ENCODE measurements at places on chromosomes 6 and 20.

DNA sequence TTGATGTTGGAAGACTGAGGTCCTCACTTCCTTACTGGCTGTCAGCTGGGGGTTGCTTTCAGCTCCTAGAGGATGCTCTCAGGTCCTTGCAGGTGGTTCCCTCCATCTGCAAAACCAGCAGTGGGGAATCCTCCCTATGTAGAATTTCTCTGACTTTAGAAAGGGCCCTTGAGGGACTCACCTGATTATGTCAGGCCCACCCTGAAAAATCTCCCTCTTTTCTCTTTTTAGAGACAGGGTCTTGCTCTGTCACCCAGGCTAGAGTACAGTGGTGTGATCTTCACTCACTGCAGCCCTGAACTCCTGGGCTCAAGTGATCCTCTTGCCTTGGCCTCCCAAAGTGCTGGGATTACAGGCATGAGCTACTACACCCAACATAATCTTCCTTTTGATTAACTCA, 102.9 kb upstream of the MCHR2 start:
- DNase-seq: no peak

DNA sequence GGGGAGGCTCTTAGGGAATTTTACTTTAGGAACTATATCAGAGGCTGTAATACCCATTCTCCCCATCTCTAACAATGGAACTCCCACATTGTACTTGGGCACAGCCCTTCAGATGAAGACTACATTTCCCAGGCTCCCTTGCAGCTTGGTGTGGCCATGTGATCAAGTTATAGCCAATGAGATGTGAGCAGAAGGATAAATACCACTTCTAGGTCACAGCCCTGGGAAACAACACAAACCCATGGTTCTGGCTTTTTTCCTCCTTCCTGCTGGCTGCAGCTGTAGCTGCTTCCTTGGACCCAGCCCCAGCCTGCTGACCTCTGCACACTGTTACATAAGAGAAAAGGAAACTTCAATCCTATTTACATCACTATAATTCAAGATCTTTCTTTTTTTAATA, 445.9 kb upstream of the JARID2 start:
- DNase-seq: no peak

GRCh38 chr20:25355011-25355595, 35.5 kb downstream of the ABHD12 start:
- DNase-seq: no peak

DNA sequence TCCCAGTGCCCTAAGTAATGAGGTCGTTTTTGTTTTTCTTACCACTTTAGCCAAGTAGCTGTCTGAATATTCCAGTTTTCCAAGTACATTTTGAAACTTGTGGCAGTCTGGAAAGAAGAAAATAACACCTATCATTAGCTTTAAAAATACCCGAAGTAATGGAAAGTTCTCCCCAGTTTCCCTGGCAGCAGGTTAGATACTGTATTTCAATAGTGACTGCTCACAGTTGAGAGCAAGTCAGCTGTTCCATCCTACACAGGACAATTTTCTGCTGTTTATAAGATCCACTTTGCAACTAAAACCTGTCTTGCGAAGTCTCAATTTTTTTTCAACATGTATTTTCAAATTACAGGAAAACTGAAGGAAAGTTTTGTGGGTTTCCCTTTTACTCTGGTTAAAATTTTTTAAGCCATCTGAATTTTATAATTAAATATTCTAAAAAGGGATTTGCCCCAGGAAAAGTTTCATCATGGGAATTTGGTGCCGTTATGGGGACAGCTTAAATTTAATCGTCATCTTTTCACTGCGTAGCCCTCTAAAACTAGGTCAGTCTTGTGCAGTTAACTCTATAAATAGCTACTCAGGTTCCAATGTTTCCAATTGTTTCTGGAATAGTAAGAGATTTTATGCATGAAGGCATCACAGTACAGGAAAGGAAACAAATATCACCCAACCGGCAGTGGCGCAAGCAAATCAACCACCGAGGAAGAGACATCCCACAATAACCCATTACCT, 96.9 kb downstream of the MBOAT1 start:
- no peak for DNase-seq

- no peak for DNase-seq
Observed at GRCh38 chr6:160455081-160455480, 106.9 kb downstream of the SLC22A3 start.

DNA sequence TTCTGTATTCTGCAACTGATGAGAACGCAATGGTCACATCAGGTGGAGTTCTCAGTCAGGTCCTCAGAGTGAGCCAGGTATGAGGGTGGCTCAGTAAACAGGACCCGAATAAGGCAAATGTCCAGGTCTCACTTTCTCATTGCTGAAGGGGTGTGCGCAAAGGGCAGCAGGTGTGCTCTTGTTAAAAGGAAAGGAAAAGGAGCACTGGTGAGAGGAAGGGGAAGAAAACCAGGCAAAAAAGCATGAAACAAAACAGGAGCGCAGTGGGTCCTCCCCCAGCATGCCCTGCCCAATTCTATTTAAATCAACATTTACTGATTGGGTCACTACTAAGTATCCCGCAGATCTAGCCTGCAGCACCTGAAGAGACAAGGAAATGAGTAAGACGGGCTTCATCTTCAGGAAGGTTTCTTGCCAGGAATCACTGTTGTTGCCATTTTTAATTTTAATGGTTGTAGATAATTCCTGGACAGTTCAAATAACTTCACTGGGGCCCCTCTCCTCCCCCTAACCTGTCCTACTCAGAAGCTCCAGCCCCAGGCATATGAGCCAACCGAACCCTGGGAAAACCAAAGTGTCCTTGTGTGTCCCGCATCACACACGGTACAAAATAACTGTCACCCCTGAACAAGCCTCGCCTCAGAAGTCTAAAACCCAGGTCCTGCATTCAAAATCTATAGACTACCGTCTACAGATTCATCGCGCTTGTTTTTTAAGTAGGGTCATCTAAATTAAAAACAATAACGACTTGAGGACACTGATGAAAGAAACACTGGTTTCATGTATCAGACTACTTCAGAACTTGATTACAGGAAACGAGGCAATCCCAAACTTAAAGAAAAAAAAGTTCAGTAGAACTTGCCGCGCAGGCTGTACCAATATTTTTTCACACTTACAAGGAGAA, 980 bp downstream of the MBOAT1 start:
- peak; percentile 46 for DNase-seq

GRCh38 chr6:53984581-53984980, 126.7 kb upstream of the MLIP start:
- no peak for DNase-seq

DNA sequence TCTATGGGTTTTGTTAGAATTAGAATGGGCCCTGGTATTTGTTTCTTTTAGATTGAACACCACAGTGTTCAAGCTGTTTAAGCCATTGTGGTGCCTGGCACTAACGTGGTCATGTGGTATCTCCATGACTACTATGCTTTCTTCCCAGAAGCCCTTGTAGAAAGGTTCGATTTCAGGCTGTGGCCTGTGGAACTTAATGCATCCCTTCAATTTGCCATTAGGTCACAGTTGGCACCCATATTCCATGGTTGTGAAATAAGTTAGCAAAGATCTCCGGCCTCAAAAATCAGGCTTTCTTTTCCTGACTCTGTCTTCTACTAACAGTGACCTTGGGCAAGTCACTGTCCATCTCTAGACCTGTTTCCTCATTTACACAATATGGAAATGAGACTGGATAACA, 31.3 kb upstream of the AAR2 start:
- no peak for DNase-seq

- DNase-seq: no peak
Observed at GRCh38 chr6:45566882-45567281, 189.1 kb upstream of the SUPT3H start.

GRCh38 chr20:58173930-58174707, 54.3 kb downstream of the ANKRD60 start:
- no peak for DNase-seq

- no peak for DNase-seq
Observed at GRCh38 chr6:167588920-167589614, 237.6 kb upstream of the AFDN start.

GRCh38 chr20:46226602-46227001, 81.7 kb downstream of the CDH22 start:
- no peak for DNase-seq

DNA sequence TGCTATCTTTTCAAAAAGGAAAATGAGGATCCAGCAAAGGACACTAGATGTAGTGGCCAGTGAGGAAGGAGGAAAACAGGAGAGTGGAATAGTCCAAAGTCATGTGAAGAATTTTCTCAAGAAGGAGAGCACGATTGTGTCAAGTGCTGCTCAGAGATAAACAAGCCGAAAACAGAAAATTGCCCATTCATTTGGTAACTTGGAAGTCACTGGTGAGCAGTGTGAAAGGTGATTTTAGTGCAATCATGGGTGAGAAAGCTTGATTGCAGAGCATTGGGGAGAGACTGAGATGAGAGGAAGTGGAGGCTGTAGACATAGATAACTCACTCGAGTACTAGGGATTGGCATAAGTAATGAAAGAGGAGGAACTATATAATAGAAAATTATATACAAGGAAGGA, 26.0 kb upstream of the PRDM1 start:
- DNase-seq: no peak

GRCh38 chr20:62527781-62528180, 52.0 kb upstream of the GATA5 start:
- DNase-seq: no peak

- DNase-seq: no peak
Observed at GRCh38 chr6:119760046-119760445, 410.5 kb upstream of the MAN1A1 start.

DNA sequence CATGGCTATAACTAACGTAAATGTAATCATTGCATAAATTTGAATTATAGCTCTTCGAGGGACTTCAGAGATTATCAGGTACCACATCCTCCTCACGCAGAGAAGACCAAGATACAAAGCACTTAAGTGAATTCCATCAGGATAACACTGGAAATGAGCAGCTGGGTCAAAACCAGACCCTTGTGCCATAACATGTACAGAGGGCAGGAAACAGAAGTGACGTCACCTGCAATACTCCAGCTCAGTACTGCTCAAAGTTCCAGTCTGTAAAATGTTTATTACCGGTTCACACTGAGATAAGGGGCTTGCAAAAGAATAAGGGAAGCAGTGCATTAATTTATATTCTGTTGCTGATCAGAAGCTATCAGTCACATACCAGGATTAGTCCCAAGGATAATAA, 45.8 kb downstream of the RGS17 start:
- DNase-seq: no peak

GRCh38 chr6:97437087-97437486, 154.1 kb upstream of the MMS22L start:
- DNase-seq: no peak

DNA sequence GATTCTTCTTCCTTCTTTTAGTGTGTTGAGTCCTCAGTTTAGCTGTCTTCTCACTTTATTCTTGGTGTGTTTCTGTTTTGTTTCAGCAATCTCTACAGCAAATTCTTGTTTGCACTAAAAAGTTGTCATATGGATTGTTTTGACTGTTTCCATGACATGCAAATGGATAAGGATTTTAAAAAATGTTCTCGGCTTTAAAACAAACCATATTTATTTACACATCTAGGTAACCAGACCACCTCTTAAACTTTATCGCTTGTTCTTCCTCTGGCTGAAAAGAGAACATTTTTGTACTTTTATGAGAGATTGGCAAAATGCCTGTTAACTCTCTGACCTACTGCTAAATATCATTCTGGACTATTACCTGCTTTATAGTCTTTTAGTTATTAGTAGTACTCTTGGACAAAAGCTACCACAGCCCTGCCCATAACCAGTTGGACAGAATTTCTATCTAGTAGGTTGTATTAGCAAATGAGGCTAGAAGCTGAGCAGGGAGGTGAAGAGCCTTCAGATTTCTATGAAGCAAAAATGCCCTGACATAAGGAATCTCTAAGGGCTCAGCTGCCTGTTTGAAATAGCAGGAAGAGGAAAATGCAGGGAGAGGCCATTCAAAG, 268.3 kb downstream of the CD109 start:
- DNase-seq: no peak

DNA sequence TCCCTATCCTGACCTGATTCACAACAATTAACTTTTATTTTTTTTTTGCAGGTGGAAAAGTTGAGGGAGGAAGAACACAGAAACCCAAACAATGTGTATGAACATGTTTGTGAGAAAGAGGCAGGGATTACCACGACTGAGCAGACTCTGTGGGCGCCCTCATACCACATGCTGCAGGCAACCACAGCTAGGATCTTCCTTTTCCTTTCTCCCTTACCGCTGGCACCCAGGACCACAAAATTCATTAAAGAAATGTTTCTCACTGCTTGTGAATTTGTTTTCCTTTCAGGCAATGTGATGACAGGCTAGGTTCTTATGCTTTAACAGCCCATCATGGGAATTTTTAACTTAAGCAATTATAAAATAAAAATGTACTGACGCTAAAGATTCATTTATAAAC, 287.1 kb downstream of the GMDS start:
- DNase-seq: no peak

- no peak for DNase-seq
Observed at GRCh38 chr6:139262519-139263300, 29.1 kb downstream of the TXLNB start.

All from DMS79 treated with DMSO at 0.1 percent for 48 hours (cell line).